Amygdala (tissue), 56 donors: ENCODE measurements at places on chromosomes 3 and 15.

DNA sequence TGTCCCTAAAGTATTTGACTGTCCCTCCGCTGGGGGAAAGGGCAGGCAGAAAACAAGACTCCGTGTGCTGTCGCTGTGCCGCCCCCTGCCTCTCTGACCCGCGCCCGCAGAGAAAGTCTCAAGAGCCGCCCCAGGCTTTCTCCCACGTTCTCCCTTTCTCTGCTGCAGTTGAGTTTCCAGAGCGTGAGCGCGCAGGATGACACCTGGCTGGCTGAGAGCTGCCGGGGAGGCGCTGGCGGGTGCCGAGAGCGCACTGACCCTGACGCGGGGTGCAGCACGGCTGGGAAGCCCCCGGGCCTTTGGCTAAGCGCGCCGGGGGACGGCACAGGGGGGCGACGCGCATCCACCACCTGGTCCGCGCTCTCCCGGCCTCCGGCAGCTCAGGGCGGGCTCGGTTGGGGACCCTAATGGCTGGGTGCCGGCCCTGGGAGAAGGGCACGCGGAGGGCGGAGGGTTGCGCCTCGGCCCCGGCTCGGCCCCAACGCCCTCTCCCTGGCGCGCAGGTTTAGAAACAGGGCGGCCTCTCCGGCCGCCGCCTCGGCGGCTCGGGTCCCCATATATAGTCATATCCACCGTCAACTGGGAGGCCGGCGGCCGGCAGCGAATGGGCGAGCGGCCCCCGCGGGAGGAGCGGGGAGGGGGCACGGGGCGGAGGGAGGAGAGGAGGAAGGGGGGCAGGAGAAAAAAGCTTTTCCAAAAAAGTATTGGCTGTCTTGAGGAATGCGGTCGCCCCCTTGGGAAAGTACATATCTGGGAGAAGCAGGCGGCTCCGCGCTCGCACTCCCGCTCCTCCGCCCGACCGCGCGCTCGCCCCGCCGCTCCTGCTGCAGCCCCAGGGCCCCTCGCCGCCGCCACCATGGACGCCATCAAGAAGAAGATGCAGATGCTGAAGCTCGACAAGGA is at the start of gene TPM1:
TPM1 (plus strand) TSS at position 774 of the 903 bp plus-strand sequence; CDS start at position 857, 83 bp downstream.
- no peak for DNase-seq

GRCh38 chr3:195133462-195133861 is 137.5 kb downstream of the XXYLT1 start:
- DNase-seq, result no peak

DNA sequence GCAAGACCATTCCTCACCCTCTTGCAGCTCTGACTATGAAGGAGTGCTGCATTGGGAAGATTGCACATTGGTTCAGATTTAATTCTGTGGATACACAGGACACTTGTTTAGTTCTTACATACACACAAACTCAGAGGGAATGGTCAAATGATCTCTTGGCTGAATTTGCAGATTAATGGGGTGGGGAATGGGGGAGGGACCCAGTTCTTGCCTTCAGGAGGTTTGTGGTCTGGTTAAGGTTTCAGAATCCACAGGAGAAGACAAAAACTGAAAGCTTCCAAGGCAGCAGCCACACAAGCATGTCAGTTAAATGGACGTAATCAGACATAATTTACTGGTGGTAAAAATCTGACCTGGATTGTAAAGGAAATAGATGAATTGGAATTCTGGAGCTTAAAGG is 257.1 kb upstream of the ROPN1 start:
- DNase-seq, result no peak

- DNase-seq, result peak; percentile 68
These were observed 17.4 kb downstream of the LRIG1 start for GRCh38 chr3:66483409-66483906.

DNA sequence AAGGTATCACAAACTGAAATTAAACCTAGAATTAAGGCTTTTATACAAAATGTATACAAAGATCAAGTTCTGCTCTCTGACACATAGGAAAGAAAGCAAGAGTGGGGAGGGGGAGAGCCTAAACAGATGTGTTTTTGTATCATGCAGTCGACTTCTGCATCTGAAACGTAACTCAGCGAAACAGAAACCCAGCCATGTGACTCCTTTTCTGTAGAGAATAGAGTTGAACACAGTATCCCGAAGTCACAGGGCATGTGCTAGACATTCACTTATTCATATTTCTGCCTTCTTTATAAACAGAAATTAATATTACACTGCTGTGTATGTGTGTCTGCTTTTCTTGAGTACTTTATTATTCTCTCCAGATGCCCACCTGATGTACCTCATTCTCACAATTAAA is 121.0 kb downstream of the PDZRN3 start:
- no peak for DNase-seq

DNA sequence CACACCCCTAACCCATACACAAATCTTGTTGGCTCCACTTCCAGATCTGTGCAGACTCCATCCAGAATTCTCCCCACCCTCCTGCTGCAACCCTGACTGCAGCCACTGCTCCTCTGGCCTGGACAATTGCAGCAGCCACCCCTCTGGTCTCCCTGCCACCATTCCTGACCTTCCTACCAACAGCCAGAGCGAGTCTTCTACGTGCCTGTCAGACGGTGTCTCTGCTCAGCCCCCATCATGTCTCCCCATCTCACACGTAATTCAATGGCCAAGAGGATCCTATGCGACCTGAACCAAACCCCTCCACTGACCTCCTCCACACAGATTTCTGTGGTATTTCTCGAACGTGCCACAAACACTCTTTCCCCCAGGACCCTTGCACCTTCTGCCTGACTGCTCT is 103.3 kb downstream of the TPRA1 start:
- DNase-seq, result no peak

GRCh38 chr3:132225664-132226063 is 91.5 kb upstream of the ACP3 start:
- DNase-seq, result no peak

DNA sequence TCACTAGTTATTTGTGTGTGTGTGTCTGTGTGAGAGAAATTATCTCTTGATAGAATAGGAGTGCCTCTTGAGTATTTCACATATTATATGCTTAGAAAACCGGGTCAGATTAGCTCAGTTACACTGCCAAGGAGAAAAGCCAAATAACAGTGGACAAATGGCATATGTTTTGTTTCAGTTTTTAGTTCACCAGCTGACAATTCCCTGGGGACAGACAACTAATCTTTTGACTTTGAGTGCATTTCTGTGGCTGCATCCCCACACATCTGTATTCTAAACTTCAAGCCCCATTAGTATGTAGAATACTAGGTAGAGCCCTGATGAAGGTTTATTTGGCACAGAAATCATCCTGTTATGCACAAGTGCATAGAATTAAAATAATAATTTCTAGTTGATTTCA is 227.7 kb upstream of the CNTN3 start:
- DNase-seq, result no peak

GRCh38 chr15:49320351-49320750 is 102.7 kb upstream of the FGF7 start:
- DNase-seq, result no peak

- DNase-seq, result no peak
These were observed 86.0 kb downstream of the FMN1 start for GRCh38 chr15:33108518-33108917.

DNA sequence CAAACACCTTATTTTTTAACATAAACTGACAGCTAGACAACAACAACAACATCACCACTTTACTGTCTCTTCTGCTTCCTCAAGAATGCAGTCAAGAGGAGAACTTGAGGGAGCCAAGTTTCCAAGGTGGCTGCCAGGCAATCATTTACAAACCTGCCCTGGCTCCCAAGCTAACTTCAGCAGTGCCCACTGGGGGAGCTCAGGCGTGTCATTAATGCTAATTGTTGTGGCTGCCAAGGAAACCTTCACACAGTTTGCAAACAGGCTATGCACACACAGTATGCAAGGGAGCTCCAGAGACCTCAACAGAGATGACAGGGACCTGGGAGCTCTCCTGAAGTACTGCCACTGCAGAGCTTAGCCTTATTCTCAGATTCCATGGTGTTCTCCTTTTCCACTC is 2.1 kb downstream of the DZIP1L start:
- DNase-seq, result no peak

- DNase-seq, result no peak
These were observed 16.9 kb upstream of the RHCG start for GRCh38 chr15:89513284-89513683.

DNA sequence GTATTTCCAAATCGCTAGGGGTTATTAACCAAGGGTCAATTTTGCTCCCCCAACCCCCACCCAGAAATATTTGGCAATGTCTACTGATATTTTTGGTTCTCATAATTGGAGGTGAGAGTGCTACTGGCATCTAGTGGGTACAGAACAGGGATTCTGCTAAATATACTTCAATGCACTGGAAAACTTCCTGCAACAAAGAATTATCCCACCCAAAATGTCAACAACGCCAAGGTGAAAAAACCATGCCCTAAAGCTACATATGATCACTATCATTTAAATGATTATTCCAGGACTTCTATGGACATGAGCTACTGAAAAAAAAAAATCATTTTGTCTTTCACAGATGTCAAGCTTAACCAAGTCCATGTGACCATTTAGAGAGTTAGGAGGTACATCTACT is 867.9 kb downstream of the FHIT start:
- DNase-seq, result no peak

DNA sequence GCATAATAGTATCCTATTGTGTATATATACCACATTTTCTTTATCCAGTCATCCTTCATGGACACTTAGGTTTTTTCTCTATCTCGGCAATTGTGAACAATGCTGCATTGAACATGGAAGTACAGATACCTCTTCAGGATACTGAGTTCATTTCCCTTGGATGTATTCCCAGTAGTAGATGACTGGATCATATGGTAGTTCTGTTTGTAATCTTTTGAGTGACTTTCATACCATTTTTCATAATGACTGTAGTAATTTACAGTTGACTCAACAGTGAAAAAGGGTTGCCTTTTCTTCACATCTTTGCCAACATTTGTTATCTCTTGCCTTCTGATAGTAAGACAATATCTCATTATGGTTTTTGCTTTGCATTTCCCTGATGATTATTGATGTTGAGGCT is 21.8 kb downstream of the MYH15 start:
- no peak for DNase-seq

- no peak for DNase-seq
These were observed 14.4 kb downstream of the RRP9 start for GRCh38 chr3:51927061-51927977.

DNA sequence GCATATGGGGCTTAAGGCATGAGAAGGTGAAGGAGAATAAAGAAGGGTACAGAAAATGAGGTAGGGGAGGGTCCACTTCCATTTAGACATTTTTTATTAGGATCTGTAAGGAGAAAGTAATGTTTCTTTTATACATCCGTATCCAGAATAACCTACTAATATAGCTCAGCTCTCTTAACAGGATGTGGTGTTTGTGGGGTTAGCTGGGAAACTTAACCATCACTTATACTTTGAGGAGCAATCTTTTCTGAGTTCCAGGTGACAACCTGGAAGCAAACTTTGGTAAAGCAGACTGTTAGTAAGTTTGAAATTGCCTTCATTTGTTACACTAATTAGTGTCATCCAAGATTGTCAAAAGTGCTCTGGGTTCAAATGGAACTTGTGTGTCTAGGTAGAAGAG is 36.6 kb downstream of the BUB1B start:
- DNase-seq, result no peak

DNA sequence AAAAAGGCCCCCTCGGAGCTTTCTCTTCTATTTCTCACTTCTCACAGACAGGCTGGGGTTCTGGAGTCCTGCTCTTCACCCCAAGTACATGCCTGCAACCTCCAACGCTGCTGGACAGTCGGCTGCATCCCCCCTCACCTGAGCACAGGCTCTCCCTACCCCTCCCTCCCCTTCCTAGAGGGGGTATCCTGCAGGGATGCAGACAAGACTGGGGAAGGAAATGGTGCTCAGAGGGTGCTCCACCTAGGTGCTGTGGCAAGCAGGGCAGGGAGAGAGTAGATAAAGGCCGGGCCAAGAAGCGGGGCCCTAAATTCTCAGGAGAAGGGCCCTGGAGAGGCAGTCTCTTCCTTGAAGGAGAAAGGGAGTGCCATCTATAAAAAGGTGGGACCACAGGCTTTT is 7.0 kb upstream of the STRA6 start:
- DNase-seq, result no peak

- DNase-seq, result no peak
These were observed 51.8 kb downstream of the CHD2 start for GRCh38 chr15:92951800-92952457.

DNA sequence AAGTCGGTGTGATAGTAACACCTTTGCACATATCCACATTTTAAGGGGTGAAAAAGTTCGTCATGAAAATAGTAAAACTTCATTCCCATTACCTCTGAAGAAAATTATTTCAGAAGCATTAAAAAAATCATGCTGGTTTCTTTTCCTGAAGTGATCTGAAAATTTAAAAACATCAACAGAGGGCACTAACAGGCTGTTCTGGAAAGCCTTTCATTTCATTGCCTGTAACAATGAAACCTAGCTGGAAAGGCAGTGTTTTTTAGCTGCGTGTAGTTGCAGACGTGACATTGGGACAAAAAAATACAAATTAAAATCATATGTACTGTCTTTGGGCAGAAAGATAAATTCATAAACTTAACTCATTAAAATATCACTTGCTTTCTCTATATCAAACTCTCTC is 993.8 kb downstream of the GBE1 start:
- DNase-seq, result no peak
